Stimulated activated CD4-positive, alpha-beta T cell treated with anti-CD3 and anti-CD28 coated beads, Interleukin-12 subunit alpha, Interleukin-12 subunit beta, amount 100 ng/mL, for 24 hours (primary cell): ENCODE measurements at places on chromosomes 12 and 14.
A peak's percentile ranks its signal among the peaks of the same experiment; 100 is the strongest.

- no peak for DNase-seq
Observed at GRCh38 chr14:77043177-77043983, 14.9 kb upstream of the IRF2BPL start.

DNA sequence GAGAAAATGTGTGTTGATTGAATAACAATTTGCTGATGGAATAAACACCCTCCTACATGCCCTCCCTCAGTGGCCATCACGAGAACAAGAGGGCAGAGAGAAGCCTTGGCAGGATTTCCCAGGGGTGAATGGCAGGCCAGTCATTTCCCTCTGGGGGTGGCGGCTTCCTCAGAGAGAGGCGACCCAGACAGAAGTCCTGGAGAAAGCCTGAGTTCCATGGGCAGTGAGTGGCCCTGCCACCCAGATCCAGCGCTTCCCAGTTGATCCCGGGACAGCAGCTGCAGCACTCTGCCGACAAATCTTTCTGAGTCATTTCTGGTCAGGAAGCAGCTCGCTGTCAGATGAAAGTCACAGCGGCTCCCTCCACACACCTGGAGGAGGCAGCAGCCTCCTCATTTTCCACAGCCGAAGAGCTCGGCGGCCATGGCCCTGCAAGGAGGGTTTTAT, 123.0 kb downstream of the SCARB1 start:
- no peak for DNase-seq

GRCh38 chr12:104048811-104049210, 1.2 kb downstream of the GLT8D2 start:
- no peak for DNase-seq

GRCh38 chr12:74285773-74286172, 251.9 kb upstream of the ATXN7L3B start:
- no peak for DNase-seq

GRCh38 chr14:80215081-80215480, 3.8 kb upstream of the DIO2 start:
- no peak for DNase-seq

GRCh38 chr14:34619471-34619870, 10.5 kb downstream of the SNX6 start:
- no peak for DNase-seq

- no peak for DNase-seq
Observed at GRCh38 chr12:53870117-53870516, 68.5 kb upstream of the HOXC13 start.

DNA sequence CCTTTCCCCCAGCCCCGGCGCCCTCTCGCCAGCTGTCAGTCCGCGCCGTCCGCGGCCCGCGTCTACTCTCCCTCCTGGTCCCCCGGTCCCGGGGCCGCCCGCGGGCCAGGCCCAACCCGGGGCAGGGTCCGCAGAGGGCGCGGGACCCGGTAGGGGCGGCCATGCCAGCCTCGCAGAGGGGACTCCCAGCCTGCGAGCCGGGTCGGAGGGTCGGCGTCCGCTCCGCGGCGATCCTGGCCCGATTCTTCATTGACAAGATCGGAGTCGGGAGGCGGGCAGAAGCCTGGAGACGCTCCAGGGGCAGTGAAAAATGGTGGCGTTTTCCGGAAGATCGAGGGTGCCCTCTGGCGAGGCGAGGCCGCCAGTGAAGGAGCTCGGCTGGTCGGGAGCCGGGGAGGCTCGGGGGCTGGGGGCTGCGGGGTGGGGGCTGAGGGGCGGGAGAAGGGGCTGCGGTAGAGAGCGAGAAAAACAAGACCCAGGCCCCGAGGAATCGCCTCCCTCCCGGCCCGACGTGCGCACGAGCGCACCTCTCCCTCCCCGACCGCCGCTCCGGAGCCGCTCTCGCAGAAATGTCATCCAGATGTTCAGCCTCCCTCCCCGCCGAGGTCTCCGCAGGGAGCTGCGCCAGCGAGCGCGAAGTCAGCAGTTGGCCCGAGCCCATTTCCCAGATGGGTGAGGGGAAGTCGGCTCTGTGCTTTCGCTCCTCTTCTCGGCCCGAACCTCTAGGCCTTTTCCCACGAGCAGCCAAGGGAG, 647 bp upstream of the TGFB3 start:
- DNase-seq = peak; percentile 60

DNA sequence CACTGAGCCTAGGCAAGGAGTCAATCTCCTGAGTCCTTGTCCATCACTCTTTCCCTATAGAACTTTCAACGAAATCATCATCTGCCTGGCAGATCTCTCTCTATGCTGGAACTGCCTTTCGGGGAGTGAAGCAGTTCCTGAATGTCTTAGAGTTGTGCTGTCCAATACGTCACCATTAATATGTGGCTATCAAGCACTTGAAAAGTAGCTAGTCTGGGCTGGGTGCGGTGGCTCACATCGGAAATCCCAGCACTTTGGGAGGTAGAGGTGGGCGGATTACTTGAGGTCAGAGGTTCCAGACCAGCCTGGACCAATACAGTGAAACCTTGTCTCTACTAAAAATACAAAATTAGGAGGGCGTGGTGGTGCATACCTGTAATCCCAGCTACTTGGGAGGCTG, 35.1 kb downstream of the NRDE2 start:
- no peak for DNase-seq

DNA sequence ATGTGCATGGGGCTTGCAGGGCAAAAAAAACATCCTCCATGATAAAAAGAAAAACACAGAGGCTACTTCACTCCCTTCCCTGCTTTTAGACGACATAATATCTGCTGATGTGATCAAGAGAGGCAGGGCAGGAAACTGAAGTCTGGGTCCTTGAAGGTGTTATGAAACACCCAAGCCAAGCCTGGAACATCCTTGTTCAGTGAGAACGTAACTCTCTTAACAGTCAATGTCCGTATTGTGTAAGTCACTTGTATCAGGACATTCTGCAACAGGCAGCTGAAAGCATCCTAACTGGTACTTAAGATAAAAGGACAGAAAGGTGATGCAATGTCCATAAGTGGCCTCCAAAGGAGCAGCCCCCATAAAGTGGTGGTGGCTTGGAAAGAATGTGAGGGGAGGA, 20.0 kb downstream of the KCNK10 start:
- no peak for DNase-seq

GRCh38 chr12:94806617-94807016, 156.3 kb upstream of the TMCC3 start:
- DNase-seq = no peak

DNA sequence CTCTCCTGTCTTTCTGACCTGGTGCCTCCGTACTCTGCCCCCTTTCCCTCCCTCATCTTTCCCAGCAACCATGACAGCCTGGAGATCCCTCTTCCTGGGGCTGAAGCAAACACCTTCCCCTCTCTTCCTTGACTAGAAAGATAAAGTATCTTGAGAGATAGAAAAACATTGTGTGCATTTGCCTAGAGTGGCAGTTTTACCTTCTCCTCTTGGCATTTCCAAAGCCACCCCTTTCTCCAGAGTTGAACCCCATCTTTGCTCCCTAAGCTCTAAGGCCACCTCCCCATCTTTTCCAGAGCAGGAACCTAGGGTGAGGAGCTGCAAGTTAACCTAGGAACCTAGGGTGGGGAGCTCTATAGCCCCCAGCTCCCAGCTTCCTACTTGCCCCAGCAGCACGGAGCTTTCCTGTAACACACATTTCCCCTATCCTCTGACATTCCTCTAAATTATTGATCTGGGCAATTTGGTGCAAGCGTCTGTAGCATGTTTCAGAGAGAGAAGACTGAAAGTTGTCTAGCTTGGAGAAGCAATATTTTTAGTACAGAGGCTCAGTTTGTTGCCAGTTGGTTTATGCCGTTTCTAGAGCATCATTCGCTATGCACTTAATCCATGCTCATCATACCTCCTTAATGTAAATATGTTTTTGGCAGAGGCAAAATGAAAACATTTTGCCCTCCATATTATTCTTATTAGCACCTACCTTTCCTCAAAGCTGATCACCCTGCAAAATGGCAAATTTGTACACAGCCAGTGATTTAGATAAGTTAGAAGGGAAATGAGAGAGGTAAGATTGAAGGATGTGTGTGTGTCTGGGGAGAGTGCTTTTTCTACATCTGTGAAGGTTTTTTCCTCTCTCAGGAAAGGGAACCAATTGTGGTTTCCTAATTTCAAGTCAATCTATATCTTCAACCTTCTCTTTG, 5.4 kb upstream of the TBX3 start:
- DNase-seq = no peak

GRCh38 chr14:67497216-67497615, 8.7 kb upstream of the TMEM229B start:
- DNase-seq = no peak

GRCh38 chr12:49868952-49869815, 26.3 kb upstream of the BCDIN3D start:
- no peak for DNase-seq

- DNase-seq = no peak
Observed at GRCh38 chr12:58701536-58701935, 218.8 kb downstream of the LRIG3 start.

GRCh38 chr12:113119980-113120669, 15.4 kb downstream of the RASAL1 start:
- DNase-seq = no peak

- no peak for DNase-seq
Observed at GRCh38 chr14:77681196-77682157, 26.3 kb downstream of the ALKBH1 start.

GRCh38 chr14:80264702-80265101, 53.4 kb upstream of the DIO2 start:
- DNase-seq = no peak

DNA sequence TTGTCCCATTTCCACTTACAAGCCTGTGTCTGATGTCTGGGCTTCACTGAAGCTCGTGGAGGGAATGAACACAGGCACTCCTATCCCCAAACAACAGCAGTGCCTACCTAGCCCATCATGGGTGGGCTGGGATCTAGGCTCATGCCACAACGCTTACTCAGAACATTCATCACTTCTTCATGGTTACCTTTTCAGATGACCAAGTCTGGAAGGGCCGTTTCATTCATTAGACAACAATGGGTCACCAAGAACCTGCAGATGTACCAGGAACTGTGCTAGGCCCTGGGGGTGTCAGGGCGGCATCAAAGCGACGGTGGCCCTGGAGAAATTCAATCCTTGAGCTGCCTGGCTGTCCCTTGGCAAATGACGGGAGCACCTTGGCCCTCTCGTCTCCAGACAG, 64.9 kb upstream of the FZD10 start:
- no peak for DNase-seq

DNA sequence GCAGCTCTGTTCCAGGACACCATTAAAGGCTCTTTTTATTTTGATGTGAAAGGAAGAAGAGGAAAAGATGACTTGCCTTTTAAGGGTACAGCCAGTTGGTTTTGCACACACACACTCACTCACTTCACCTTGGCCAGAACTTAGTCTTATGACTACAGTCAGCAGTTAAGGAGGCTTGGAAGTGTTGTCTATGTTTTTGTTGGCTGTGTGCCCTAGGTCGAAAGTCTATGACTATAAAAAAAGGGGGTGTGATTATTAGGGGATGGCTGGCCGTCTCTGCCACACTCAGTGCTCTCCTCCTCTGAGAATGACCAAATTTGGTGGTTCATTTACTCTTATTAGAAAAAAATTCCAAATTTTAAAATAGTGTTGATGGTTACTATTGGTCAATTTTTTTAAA, 139.5 kb upstream of the OTX2 start:
- no peak for DNase-seq

- DNase-seq = no peak
Observed at GRCh38 chr14:50801706-50802105, 29.3 kb downstream of the NIN start.

GRCh38 chr12:128109236-128109635, 157.7 kb upstream of the TMEM132C start:
- DNase-seq = no peak

- no peak for DNase-seq
Observed at GRCh38 chr14:22052795-22053194, 379.2 kb upstream of the OR4E1 start.

DNA sequence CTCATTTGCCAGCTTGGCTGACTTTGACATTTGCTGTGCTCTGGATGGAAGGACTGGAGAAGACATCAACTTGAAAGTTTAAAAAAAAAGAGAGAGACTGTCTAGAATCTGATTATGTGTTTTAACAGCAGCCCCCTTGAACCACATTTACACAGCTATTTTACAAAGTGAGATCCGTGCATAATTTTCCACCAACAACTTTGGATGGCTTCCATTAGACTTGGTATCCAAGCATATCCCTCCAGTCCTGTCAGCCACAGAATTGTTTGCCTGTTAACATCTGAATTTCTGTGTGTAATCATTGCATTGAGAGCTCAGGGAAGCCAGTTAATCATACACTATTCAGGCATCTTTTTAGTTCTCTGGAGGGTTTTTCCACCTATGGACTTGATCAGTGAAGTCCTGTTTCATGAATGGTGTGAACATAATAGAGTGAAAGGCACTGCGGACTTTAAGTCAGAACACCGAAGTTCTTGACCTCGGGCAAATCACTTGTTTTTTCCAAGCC, 93.7 kb downstream of the SAMD4A start:
- no peak for DNase-seq
